ENCODE measurements at places on chromosomes 5 and 9. TPM values are rescaled to one million over a fixed set of nuclear protein-coding genes. Genes with fewer than 3 reads are reported as not detected.

PCDHGB4 gene
- 0.32 TPM for total RNA-seq

PTPA gene
- total RNA-seq, result 106 TPM

FCHO2 gene
- total RNA-seq, result 15.5 TPM

SPINK13 gene
- total RNA-seq, result not detected

Data from foreskin keratinocyte (primary cell).